CD4-positive, alpha-beta memory T cell (primary cell): ENCODE measurements at places on chromosomes 4 and X. TPM values are rescaled to one million over a fixed set of nuclear protein-coding genes. Genes with fewer than 3 reads are reported as not detected.

CXCL5 gene
- total RNA-seq: not detected

DNA sequence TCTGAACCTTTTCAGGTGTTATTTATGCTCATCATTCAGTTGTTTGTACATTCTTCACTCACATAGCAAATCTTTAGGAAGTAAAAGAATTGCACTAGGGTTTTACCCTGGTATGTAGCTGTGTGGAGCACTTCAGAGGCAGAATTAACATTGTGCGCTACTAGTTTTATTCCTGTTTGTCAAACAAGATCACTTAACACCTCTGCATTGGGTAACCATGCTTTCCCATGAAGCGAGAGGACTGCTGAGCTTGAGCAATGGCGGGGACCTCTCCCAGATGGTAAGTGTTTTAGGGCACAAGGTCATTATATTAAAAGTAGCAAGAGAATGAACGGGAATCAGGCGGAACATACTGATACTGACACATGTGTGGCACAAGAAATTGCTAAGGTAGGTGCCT lies 59.2 kb downstream of the SHROOM3 start:
- no peak for DNase-seq
- no peak overlapping the region for H3K4me3 ChIP-seq
- no peaks in the 10 kb centered on the region for H3K36me3 ChIP-seq
- H3K27me3 ChIP-seq: no peaks in the 10 kb centered on the region
- no peak overlapping the region for H3K27ac ChIP-seq
- no peaks in the 10 kb centered on the region for H3K4me1 ChIP-seq

GRCh38 chrX:10741550-10741949 lies 121.2 kb upstream of the MID1 start:
- no peaks in the 10 kb centered on the region for H3K36me3 ChIP-seq
- H3K4me3 ChIP-seq: no peak overlapping the region
- no peaks in the 10 kb centered on the region for H3K27me3 ChIP-seq
- no peak for DNase-seq

DNA sequence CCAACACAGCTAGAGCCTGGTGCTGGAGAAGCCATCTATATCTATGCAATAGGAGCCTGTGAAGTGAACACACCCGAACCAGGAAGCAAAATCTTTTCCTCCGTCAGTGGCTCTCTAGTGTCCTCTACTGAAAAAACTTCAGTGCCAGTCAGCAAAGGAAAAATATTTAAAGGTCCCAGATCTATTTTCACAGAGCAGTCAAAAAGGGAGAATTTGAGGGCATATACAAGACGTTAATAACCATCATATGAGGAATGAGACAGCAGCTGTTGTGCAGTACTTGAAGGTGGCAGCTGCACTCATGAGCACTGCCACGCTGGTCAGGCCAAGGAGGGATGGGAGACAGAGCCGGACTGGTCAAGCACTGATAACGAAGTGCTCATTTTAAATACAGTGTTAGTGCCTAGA lies 14.4 kb downstream of the MCUB start:
- H3K36me3 ChIP-seq: no peaks in the 10 kb centered on the region
- H3K4me3 ChIP-seq: no peak overlapping the region
- peak; percentile 43 for DNase-seq
- no peaks in the 10 kb centered on the region for H3K27me3 ChIP-seq
- no peak overlapping the region for H3K27ac ChIP-seq
- H3K4me1 ChIP-seq: peaks cover 63% of the 10 kb centered on the region

MAGEC3 gene
- not detected for total RNA-seq

- H3K27me3 ChIP-seq: no peaks in the 10 kb centered on the region
- no peaks in the 10 kb centered on the region for H3K36me3 ChIP-seq
- H3K27ac ChIP-seq: no peak overlapping the region
- no peaks in the 10 kb centered on the region for H3K4me1 ChIP-seq
- H3K4me3 ChIP-seq: no peak overlapping the region
Observed at GRCh38 chrX:151019856-151020255, 36.7 kb downstream of the HMGB3 start.

- no peaks in the 10 kb centered on the region for H3K36me3 ChIP-seq
- DNase-seq: peak; percentile 7
- H3K27ac ChIP-seq: no peak overlapping the region
- no peak overlapping the region for H3K4me3 ChIP-seq
- H3K27me3 ChIP-seq: no peaks in the 10 kb centered on the region
Observed at GRCh38 chr4:105306158-105306781, 159.6 kb downstream of the TET2 start.

DNA sequence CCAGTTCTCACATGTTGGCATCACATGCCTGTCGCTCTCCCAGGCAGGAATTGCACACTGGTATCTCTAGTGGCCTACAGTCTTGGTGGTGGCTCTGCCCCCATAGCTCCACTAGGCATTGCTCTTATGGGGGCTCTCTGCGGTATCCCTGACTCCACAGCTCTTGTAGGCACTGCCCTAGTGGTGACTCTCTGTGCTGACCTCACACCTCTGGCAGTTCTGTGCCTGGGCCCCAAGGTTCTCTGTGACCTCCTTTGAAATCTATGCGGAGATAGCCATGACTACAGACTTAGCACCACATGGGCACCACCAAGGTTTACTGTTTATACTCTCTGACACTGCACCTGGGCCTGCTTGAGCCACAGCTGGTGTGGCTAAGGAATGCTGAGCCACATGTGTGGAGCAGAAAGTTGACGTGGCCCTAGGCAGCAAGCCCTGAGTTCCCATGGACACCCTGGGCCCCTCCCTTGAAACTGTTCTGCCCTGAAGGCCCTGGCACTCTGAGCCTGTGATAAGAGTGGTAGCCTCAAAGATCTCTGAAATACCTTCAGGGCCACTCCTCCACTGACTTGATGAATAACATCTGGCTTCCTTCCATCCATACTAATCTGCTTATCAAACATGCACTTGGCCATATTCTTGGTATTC lies 8.0 kb downstream of the SLC9B1 start:
- H3K27ac ChIP-seq: no peak overlapping the region
- H3K36me3 ChIP-seq: no peaks in the 10 kb centered on the region
- no peak for DNase-seq
- H3K27me3 ChIP-seq: no peaks in the 10 kb centered on the region
- no peak overlapping the region for H3K4me3 ChIP-seq
